Naive thymus-derived CD4-positive, alpha-beta T cell (primary cell): ENCODE measurements at places on chromosomes 12 and 14. TPM values are rescaled to one million over a fixed set of nuclear protein-coding genes. Genes with fewer than 3 reads are reported as not detected.

DNA sequence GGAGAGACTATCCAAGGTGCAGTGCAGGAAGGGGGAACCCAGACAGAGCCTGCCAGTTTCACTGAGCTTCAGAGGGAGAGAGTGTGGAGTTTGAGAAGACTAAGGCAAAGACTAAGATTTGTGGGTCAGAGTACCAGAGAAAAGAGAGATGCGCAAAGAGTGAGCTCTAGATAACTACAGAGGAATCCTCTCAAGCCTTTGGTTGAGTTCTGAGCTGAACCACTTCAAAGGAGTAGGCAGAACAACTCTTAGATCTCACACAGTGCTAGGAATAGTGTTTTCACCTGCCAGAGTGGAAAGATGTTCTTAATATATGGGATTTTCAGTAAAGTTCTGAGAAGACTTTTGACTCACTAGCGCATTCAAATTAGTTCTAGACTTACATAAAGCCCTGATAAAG is 10.7 kb upstream of the M6PR start:
- H3K36me3 ChIP-seq, result no peaks in the 10 kb centered on the region

- H3K4me1 ChIP-seq, result no peaks in the 10 kb centered on the region
- no peak overlapping the region for H3K27ac ChIP-seq
- H3K4me3 ChIP-seq, result no peak overlapping the region
- H3K36me3 ChIP-seq, result no peaks in the 10 kb centered on the region
- DNase-seq, result no peak
- H3K27me3 ChIP-seq, result no peaks in the 10 kb centered on the region
These were observed 100.4 kb upstream of the USP44 start for GRCh38 chr12:95651681-95652080.

GRCh38 chr14:51006781-51007211 is 62.5 kb upstream of the PYGL start:
- no peak for DNase-seq
- no peak overlapping the region for H3K27ac ChIP-seq
- H3K36me3 ChIP-seq, result no peaks in the 10 kb centered on the region
- no peaks in the 10 kb centered on the region for H3K4me1 ChIP-seq

IFI27L1 gene
- 6.3 TPM for total RNA-seq

GRCh38 chr12:101581190-101581589 is 13.6 kb upstream of the MYBPC1 start:
- no peaks in the 10 kb centered on the region for H3K27me3 ChIP-seq
- no peaks in the 10 kb centered on the region for H3K36me3 ChIP-seq
- no peak overlapping the region for H3K4me3 ChIP-seq
- no peak overlapping the region for H3K27ac ChIP-seq

AMN gene
- total RNA-seq, result 10.7 TPM

- DNase-seq, result no peak
- no peaks in the 10 kb centered on the region for H3K27me3 ChIP-seq
- no peak overlapping the region for H3K27ac ChIP-seq
- no peaks in the 10 kb centered on the region for H3K36me3 ChIP-seq
- H3K4me3 ChIP-seq, result no peak overlapping the region
These were observed 29.8 kb upstream of the DACT1 start for GRCh38 chr14:58607952-58608317.

DNA sequence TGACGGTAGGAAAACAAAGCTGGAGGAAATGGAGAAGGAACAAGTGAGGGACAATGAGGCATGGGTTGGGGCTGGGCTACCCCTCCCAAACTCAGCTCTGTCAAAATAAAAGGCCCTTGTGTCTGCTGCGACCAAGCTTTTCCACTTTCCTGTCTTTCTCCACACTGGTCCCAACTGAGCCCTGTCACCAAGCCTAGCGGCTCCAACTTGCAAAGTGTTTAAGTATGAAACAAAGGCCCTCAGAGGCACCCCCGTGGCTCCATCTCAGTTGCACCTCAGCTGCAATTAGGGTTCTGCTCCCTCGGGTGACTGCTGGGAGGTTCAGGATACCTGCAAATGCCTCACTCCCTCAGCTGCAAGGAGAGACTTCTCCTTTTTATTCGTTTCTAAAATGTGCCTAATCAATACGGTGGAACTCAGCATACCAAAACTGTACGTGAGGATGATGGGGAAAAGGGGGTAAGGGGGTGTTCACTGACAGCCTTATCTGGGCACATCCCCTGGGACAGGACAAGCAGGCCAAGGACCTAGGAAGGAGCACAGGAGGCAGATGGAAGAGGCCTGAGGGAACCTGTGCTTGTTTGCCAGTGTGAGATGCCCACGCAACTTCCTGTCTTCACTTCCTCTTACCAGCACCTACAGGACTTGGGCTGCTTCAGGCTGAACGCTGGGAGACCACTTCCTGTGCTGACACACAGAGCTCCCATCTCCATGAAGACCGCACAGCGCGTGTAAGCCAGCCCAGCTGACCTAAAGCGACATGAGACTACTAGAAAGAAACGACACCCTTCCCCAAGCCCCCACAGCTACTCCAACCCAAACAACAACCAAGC is 8.9 kb downstream of the VAMP1 start:
- peaks cover 59% of the 10 kb centered on the region for H3K4me1 ChIP-seq
- no peaks in the 10 kb centered on the region for H3K27me3 ChIP-seq
- H3K36me3 ChIP-seq, result peaks cover 51% of the 10 kb centered on the region
- peak overlapping the region; percentile 93 for H3K27ac ChIP-seq
- peak; percentile 87 for DNase-seq

DNA sequence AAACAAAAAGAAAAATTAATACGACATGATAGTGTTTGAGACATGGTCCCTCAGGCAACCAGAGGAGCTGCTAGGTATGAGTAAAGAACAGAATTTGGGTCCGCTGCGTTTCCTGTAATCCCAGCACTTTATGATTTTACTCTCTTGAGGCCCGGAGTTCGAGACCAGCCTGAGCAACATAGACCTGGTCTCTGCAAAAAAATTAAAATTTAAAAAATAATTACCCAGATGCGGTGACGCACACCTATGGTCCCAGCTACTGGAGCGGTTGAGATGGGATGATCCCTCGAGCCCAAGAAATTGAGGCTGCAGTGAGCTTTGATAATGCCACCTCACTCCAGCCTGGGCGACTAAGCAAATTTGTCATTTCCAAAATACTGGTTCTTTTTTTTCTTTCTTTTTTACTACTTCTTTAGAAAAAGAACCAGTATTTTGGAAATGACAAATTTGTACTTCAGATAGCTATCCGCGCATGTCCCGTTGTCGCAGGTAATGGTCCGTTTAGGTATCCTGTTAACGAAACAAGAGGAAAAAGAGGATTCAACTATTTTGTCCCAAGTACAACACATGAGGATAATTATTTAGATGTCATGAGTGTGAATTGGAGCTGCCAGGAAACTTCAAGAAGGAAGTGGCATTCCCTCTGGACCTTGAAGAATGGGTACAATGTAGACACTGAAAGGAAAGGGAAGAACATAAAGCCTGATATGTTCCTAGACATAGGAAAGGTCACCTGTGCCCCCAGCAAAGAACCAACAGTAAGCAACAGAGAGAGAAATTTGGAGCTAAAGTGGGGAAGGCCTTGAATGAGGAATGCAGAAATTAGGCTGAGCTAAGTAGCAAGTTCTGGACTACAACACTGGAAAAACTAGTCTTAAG is 1.2 kb upstream of the HECTD1 start:
- no peaks in the 10 kb centered on the region for H3K36me3 ChIP-seq
- H3K4me1 ChIP-seq, result peaks cover 30% of the 10 kb centered on the region
- no peak for DNase-seq
- peak overlapping the region; percentile 100 for H3K27ac ChIP-seq

- H3K4me3 ChIP-seq, result no peak overlapping the region
- H3K36me3 ChIP-seq, result no peaks in the 10 kb centered on the region
- no peaks in the 10 kb centered on the region for H3K4me1 ChIP-seq
These were observed 141.9 kb downstream of the KIF26A start for GRCh38 chr14:104280085-104280901.

ACOT6 gene
- not detected in 2 replicates for total RNA-seq

- DNase-seq, result no peak
- H3K27me3 ChIP-seq, result no peaks in the 10 kb centered on the region
- H3K4me1 ChIP-seq, result peaks cover 8% of the 10 kb centered on the region
- no peaks in the 10 kb centered on the region for H3K36me3 ChIP-seq
- H3K4me3 ChIP-seq, result no peak overlapping the region
These were observed 95.0 kb downstream of the CRADD start for GRCh38 chr12:93772003-93772700.

GRCh38 chr14:93319958-93320357 is 12.9 kb downstream of the BTBD7 start:
- no peaks in the 10 kb centered on the region for H3K36me3 ChIP-seq
- H3K4me3 ChIP-seq, result no peak overlapping the region
- peaks cover 13% of the 10 kb centered on the region for H3K4me1 ChIP-seq

GLIPR1L1 gene
- total RNA-seq, result not detected in 2 replicates

GRCh38 chr14:58198086-58198485 is 1.9 kb upstream of the ACTR10 start:
- H3K27ac ChIP-seq, result no peak overlapping the region
- DNase-seq, result no peak
- peaks cover 3% of the 10 kb centered on the region for H3K36me3 ChIP-seq

GRCh38 chr14:88919502-88919901 is 95.1 kb downstream of the TTC8 start:
- DNase-seq, result no peak
- H3K36me3 ChIP-seq, result no peaks in the 10 kb centered on the region
- H3K4me3 ChIP-seq, result no peak overlapping the region
- no peak overlapping the region for H3K27ac ChIP-seq

CEP83 gene
- total RNA-seq, result 22.7 TPM

DNA sequence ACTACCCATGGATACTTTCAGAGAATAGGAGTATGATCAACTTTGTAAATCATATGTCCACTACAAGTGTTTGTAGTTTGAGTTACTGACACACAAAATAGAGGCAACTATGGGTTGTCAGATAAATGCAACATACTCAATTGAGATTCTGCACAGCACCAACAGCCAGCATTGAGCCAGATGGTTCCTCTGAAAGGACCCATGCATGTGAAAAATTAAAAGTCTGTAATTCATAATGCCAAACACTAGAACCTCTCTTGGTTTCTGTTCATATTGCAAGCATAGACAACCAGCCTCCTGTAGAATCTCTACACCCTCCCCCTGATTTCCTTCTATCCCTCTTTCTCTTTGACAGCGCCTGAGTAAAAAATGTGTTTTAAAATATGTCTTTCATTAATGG is 831.0 kb downstream of the C12orf50 start:
- no peaks in the 10 kb centered on the region for H3K27me3 ChIP-seq
- H3K36me3 ChIP-seq, result no peaks in the 10 kb centered on the region
- H3K27ac ChIP-seq, result no peak overlapping the region
- DNase-seq, result no peak

GRCh38 chr12:108477055-108477880 is 37.8 kb upstream of the FICD start:
- no peaks in the 10 kb centered on the region for H3K27me3 ChIP-seq
- no peak for DNase-seq
- H3K4me1 ChIP-seq, result no peaks in the 10 kb centered on the region
- no peak overlapping the region for H3K27ac ChIP-seq
- H3K36me3 ChIP-seq, result no peaks in the 10 kb centered on the region

EIF2B1 gene
- total RNA-seq, result 49.5 TPM

BORCS5 gene
- 15.3 TPM for total RNA-seq

DNA sequence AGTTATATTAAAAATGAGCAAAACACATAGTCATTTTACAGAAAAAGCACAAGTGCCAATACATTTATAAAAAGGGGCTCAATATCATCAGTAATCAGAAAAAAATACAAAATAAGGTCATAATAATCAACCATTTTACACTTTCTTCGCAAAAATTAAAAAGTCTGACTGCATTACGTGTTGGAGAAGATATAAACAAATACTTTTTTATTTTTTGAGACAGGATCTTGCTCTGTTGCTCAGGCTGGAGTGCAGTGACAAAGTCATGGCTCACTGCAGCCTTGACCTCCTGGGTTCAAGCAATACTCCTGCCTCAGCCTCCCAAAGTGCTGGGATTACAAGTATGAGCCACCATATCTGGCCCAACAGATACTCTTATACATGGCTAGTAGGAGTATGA is 181.5 kb upstream of the DIO3 start:
- no peaks in the 10 kb centered on the region for H3K36me3 ChIP-seq
- no peak overlapping the region for H3K4me3 ChIP-seq
- H3K27ac ChIP-seq, result no peak overlapping the region

DNA sequence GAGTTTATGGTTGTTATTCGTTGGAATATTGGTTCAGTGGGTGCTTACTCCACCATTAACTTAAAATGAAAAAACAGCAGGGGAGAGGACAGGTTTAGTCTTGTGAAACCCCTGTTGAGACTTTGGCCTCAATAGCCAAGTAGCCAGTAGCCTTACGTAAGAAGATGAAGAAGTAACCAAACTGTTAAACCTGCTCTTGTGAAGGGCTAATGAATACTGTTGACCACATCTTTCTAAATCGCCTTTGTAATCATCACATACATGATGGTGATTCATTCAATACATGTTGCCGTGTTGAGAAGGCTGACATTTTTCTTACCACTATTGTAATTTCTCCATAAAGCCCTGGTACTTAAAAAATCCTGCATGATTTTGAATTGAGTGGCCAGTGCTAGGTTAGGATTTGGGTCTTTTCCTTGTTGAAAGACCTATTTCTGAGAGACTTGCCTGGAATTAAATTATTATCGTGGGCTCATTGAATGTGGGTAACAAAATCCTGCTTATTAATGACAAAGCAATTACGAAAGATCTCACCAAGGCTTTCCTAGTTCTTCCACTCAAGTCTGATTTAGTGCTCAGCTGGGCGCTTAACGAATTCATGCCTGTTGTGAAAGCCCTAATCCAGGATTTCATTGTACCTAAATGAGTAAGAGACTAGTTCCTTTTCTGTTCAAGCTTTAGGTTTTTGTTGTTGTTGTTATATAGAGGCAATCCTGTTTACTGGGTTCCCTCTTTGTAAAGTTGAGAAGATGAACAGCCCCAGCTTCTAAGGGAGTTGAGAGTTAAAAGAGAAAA is 333.1 kb downstream of the FUT8 start:
- no peak for DNase-seq
- H3K4me1 ChIP-seq, result no peaks in the 10 kb centered on the region
- no peak overlapping the region for H3K27ac ChIP-seq
- peaks cover 6% of the 10 kb centered on the region for H3K36me3 ChIP-seq
- H3K4me3 ChIP-seq, result no peak overlapping the region
- no peaks in the 10 kb centered on the region for H3K27me3 ChIP-seq

- no peaks in the 10 kb centered on the region for H3K36me3 ChIP-seq
- no peaks in the 10 kb centered on the region for H3K4me1 ChIP-seq
- DNase-seq, result no peak
- no peak overlapping the region for H3K4me3 ChIP-seq
These were observed 211.8 kb downstream of the MSRB3 start for GRCh38 chr12:65490250-65490649.

ZNF385A gene
- 1.4 TPM for total RNA-seq

DNA sequence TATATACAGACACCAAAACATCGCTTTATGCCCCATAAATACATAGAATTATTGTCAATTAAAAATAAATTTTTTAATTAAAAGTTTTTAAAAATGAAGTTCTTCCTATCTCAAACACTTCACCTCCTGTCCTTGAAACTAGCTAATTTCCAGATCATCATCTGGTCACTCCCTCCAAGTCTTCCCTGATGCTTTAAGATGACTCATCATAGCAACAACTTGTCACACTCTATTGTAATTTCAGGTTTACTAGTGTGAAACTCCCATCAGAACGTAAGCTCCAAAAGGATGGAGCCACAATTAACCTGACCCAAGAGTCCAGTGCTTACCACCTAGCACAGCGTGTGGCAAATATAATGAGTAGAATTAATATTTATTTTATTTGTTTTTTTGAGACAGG is 16.3 kb downstream of the GXYLT1 start:
- H3K4me1 ChIP-seq, result no peaks in the 10 kb centered on the region
- no peak overlapping the region for H3K4me3 ChIP-seq
- no peaks in the 10 kb centered on the region for H3K27me3 ChIP-seq
- DNase-seq, result no peak
- no peak overlapping the region for H3K27ac ChIP-seq
